ENCODE measurements at places on chromosomes 12 and 14.

- DNase-seq, result no peak
Measured at GRCh38 chr12:93950311-93950710, 198.1 kb upstream of the PLXNC1 start.

GRCh38 chr14:70735043-70735442 lies 74.3 kb downstream of the MAP3K9 start:
- DNase-seq, result no peak

- DNase-seq, result no peak
Measured at GRCh38 chr14:57352396-57353170, 37.8 kb upstream of the NAA30 start.

GRCh38 chr12:103975368-103975767 lies 9.7 kb downstream of the TDG start:
- no peak for DNase-seq

Data from NCI-H1436 (cell line).